Femur (tissue), 1 donor: ENCODE measurements at places on chromosomes 11 and 22.

GRCh38 chr11:112477152-112477551, 216.5 kb upstream of the PLET1 start:
- DNase-seq: no peak

DNA sequence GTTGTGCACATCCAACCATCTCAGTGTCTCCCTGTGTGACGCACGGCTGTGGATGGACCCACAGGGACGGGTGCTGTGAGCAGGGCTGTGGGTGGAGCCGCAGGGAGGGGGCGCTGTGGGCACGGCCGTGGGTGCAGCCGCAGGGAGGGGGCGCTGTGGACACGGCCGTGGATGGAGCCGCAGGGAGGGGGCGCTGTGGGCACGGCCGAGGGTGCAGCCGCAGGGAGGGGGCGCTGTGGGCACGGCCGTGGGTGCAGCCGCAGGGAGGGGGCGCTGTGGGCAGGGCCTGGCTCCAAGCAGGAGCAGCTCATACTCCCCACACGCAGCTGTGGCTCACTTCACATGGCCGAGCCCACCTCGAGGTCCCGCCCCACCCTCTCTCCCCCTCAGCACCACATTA, 6.0 kb upstream of the MAPK11 start:
- peak; percentile 67 for DNase-seq

- no peak for DNase-seq
Observed at GRCh38 chr22:44895296-44896055, 114.3 kb downstream of the PHF21B start.

DNA sequence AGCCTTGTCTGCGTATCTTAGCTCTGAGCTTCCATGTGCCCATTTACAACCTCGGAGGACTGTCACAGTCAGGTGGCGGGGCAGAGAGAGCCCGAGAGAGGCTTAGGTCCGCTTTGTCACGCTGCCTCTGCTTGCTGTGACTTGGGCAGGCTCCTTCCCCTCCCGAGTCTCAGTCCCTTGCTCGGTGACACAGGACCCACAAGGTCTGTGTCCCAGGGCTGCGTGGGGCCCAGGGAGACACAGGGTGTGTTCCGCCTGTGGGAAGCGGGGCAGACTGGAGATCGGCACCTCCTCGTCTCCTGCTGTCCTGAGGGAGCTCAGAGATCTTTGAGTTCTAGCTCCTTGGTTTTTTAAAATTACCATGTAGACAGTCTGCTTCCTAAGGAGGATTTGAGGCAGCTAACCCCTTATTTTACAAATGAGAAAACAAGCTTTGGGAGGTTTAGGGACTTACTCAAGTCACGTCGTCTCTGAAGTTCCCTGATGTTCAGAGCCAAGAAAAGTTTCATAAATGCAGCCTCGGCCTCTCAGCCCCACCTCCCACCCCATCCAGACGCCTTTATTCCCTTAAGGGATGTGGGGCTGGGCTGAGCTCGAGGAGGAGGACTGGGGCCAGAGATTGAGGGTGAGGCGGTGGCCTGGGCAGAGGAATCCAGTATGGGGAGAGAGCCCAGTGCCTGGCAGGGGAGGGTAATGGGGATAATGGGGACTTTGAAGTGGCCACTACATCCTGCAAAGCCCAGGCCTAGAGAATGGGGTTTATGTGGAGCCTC, 103.6 kb downstream of the NECTIN1 start:
- DNase-seq: peak; percentile 53

DNA sequence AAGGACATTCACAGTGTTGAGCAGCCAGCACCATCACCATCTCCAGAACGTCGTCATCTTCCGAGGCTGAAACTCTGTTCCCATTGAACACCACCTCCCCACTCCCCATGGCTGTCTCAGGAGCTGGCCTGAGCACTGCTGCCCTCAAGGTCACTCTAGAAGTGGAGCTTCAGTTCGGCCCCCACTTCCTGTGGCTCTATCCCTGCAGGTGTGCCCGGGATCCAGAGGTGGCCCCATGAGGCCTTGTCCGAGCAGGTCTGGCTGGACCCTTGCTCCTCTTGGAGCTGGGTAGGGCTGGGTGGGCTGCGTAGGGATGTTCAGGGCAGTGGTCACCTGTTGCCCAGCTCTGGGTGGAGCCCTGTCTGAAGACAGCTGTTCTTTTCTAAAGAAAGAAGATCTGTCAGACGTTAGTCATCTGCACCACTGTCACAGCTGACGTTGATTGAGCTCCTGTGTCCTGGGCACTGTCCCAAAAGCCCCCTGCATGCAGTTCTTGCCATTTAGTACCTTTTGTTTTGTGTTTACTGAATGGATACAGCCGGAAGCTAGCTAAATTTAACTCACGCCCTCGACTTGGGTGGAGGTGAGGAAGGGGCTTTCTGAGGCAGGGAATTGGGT, 75.5 kb upstream of the CLDN5 start:
- DNase-seq: peak; percentile 50

- DNase-seq: peak; percentile 76
Observed at GRCh38 chr11:123707606-123708205, 33.8 kb downstream of the ZNF202 start.

DNA sequence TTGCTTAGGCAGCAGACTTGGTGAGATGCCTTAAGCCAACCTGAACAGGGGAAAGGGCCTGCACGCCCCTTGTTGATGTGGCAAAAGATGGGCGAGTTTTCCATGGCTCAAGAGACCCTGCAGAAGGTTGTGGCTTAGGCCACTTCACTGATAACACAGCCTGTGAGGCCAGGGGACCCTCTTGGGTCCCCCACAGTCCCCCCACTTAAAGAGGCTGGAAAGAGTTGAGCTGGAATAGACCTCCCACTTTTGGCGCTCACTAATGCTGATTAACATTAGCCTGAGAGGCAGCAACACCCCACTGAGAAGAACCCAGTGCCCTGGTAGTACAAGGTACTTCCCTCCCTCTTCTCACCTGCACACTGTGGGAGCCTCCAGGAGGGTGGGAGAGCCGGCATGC, 107.5 kb downstream of the TRIM29 start:
- DNase-seq: no peak

DNA sequence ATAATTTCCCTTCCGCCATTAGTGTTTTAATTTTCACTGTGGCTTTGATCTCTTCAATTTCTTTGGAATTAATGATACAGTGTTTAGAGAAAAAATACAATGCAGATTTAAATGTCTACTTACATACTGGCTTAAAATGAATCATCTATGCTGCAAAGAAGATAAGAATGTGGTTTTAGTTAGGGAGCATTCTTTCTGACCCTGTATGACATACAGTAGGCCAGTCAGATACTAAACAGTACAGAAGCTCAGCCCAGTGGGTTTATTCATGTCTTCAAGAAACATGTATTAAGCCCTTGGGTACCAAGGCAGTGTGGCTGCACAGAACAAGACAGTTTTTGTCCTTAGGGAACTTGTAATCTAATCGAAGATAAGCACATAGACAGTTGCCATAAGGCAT, 268.8 kb downstream of the DDX10 start:
- no peak for DNase-seq

- peak; percentile 16 for DNase-seq
Observed at GRCh38 chr11:61918251-61918937, 1.0 kb upstream of the RAB3IL1 start.

- no peak for DNase-seq
Observed at GRCh38 chr22:50628543-50629134, 687 bp upstream of the ARSA start.

- DNase-seq: no peak
Observed at GRCh38 chr22:39078329-39078728, 1.3 kb downstream of the APOBEC3G start.

DNA sequence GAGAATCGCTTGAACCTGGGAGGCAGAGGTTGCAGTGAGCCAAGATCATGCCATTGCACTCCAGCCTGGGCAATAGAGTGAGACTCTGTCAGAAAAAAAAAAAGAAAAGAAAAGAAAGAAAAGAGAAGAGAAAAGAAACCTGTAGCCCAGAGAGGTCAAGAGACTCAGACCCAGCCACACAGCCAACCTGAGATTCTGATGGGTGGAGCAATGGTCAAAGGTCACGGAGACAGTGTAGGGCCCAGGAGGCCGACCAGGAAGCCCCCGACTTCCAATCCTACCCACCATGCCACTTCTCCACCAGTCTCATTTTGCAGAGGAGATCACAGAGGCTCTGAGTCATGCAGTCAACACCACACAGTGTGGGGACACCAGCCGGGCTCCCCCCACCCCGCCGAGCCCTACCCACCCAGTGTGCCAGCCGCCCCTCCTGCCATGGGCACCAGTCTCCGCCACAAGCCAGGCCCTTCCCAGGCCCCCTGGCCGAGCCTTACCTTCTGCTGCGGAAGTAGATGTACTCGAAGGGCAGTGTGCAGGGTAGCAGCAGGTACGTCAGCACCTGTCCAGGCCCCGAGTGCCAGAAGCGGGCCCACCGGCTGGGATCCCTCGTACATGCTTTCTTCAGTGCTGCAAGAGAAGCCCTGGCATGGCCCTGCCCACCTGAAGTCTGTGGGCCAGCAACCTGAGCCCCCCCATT, 7.9 kb downstream of the PNPLA5 start:
- DNase-seq: no peak

GRCh38 chr11:57474017-57474802, 13.9 kb downstream of the RTN4RL2 start:
- DNase-seq: peak; percentile 64
